ENCODE measurements at places on chromosomes 16 and 17.

DNA sequence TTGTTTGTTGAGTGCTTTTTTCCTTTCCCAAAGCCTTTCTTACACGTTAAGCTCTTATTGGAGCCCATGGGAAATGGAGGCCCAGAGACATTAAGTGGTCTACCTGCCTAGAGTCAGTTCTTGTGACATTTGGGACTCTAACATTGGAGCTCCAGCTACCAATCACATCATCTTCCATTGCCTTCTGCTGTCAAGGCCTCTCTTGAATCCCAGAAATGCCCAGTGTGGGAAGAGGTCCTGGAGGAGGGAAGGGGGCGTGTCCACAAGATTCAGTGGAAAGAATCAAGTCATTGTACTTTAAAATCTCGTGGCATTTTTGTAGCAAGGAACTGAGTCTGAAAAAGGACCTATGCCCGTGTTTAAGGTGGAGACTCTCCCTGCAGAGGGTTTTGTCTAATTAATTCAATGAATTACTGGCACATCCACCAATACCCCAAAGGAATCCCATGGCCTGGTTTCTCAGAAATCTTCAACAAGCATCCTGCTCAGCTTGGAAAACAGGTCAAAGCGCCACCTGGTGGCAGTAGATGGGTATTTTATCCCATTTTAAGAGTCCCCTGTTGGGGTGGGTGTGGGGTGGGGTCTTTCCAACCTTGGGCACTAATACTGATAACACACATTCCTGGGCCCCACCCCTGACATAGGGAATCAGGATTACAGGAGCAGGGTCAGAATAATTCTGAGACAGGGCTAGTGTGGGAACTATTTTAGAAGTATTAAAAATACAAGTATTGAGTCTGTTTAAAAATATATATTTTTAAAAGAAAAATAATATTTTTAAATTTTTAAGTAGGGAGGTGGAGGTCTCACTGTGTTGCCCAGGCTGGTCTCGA, 24.6 kb downstream of the GPT2 start:
- DNase-seq = peak; percentile 59

- DNase-seq = peak; percentile 4
These were observed 491 bp downstream of the TRAP1 start for GRCh38 chr16:3716831-3717234.

DNA sequence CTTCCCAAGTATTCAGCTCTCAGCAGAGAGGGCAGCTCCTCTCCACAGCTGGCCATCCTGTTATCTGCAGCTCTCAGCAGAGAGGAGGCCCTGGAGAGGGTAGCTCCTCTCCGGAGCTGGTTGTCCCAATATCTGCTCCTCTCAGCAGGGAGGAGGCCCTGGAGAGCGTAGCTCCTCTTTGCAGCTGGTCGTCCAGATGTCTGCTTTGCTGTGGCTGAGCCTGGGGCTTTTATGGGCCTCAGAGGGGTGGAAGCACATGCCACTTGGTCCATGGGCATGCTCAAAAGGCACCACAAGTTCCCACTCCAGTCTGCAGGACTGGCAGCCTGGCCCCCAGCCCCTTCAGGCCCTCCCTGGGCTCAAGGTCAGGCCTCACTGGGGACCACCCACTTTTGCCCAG, 314.3 kb downstream of the KCNJ2 start:
- DNase-seq = no peak

DNA sequence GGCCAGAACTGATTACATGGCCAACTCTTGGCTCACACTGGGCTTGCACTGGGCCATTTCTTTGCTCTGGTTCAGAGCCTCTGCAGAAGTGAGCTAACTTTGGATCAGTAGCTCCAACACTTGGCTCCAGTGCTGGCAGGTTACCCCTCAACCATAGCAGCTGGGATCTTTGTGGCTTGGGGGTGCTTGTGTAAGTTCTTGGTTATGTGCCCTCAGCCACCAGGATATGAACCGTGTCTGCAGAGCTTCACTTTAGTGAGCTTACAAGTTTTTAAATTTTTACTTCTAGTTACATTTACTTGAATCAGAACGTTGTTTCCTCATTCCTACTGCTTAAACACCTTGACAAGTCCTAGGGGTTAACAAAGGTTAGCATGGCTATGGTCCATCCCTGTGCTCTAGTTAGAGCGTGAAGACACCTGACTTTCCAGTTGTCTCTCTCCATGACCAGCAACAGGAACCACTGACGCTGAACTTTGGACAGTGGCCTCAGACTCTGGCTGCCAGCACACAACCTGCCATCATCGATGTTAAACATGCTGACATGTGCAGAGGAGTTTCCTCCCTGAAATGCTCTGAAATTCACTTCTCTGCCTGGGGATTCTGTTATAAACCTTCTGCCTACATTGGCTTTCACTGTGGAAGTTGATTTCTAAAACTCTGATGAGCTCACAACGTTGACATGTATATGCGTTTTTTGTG, 4.1 kb downstream of the PDF start:
- DNase-seq = no peak

DNA sequence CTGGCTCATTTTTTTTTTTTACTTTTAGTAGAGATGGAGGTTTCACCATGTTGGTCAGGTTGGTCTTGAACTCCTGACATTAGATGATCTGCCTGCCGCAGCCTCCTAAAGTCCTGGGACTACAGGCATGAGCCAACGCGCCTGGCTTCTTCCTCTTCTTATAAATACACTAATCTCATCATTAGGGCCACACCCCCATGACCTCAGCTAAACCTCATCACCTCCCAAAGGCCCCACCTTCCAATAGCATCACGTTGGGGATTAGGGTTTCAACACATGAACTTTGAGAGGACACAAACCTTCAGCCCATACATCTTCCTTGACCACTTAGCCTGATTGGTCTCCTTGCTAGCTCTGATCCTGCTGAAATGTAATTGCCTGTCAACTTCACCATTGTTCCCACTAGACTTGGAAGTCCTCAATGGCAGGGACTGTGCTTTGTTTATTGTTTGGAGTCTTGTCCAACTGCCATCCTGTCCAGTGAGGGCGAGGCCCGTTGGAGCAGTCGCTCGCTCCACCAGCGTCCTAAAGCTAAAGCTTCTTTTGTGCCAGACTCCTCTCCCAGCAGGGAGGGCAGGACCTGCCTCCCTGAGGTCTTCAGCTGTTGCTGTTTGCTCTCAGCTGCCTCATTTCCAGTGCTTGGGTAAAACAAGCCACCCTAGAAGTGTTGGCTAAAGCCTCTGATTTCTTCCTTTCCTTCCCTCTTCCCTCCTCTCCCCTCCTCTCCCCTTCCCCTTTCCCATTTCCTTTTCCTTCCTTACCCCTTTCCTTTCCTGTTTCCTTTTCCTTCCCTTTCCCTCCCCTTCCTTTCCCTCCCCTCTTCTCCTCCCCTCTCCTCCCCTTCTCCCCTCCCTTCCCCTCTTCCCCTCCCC, 85.3 kb downstream of the HAPSTR1 start:
- no peak for DNase-seq

DNA sequence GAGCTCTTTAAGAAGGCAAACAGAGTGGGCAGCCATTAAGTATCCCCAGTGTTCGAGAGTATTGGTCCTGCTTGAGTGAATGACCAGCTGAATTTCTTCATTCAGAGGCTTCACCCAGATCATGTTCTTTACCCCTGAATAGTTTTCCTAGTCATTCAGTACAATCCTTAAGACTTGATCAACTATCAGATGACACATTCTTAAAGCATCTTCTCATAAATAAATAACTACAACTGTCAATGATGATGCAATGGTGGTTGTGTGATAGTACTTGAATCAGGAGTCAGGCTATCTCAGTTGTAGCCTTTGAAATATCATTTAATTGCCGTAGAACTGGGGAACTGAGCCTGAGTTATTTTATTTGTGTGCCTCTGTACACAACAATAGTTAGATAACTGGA, 416.8 kb upstream of the CCL2 start:
- DNase-seq = no peak

GRCh38 chr17:78414178-78415162, 36.0 kb downstream of the PGS1 start:
- no peak for DNase-seq

DNA sequence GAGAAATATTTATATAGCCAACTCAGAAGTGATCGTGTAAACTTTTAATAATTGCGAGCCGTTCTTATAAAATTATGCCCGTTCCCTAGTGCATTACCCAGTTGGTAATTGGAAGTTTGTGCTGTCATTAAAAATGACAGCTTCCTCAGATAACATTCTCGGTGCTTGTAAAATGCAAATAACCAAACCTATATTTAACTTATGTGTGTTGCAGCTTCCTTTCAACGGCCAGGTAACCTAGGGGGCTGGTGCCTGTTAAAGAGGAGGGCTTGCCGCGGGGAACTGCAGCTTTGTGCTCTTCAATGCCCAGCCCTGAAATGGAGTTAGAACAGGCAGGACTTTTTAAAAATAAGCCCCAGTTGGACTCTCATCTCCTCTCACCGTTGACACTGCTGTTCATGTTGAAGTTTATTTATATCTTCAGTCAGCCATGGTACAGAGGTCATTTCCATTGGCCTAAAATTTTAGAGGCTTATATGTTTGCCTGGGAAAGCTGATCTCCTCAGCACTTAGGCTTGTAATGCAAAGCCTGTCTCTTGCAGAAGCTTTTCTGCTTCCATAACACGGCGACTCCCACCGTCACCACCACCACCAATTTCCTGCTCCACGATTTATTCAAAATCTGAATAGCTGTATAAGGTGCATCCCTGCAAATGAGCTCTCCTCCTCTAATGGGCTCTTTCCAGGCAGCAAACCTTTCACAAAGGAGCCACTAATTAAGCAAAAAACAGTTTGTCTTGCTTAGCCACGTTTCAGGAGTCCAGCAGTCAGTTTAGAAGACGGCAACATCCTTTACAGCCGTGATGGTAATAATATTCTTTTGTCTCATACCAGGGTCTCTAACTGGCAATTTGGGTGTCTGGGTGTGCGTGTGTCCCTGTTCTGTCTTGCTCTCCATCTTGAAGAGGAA, 74.7 kb downstream of the RPA1 start:
- DNase-seq = no peak

GRCh38 chr16:82651921-82652601, 25.3 kb downstream of the CDH13 start:
- DNase-seq = no peak

DNA sequence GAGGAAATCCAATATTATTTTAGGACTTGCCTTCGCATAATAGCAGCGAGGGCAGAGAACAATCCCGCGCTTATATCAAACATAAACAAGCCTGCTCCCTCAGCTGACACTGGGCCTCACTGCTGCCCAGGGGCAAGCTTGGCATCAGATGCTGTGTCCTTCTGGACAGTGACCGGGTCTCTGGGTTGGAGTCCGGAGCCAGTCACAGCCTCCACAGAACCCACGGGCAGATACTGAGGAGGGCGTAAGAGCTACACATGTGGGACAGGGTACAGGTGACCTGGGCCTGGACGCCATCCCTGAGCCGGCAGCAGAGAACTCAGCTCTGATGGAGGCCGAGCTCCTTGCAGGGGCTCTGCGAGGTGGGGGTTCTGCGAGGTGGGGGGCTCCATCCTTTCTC, 14.7 kb upstream of the ZNF469 start:
- no peak for DNase-seq

DNA sequence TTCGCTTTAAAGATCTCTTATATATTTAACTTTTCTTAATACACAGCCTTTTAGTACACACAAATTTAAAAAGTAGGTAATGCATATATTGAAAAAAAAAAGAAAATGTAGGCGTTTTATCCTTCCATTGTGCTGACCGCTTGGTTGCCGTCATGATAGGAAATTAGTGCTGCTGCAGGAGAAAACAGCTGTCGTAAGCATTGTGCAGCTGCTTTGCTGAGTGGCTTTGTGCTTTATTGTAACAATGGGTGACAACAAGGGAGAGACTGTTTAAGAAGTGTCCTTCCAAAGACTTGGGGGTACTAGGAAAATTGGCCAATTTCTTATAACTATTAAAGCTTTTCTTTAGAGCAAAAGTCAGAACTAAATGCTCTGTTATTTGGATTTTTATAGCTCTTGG, 5.0 kb downstream of the HERPUD1 start:
- no peak for DNase-seq

DNA sequence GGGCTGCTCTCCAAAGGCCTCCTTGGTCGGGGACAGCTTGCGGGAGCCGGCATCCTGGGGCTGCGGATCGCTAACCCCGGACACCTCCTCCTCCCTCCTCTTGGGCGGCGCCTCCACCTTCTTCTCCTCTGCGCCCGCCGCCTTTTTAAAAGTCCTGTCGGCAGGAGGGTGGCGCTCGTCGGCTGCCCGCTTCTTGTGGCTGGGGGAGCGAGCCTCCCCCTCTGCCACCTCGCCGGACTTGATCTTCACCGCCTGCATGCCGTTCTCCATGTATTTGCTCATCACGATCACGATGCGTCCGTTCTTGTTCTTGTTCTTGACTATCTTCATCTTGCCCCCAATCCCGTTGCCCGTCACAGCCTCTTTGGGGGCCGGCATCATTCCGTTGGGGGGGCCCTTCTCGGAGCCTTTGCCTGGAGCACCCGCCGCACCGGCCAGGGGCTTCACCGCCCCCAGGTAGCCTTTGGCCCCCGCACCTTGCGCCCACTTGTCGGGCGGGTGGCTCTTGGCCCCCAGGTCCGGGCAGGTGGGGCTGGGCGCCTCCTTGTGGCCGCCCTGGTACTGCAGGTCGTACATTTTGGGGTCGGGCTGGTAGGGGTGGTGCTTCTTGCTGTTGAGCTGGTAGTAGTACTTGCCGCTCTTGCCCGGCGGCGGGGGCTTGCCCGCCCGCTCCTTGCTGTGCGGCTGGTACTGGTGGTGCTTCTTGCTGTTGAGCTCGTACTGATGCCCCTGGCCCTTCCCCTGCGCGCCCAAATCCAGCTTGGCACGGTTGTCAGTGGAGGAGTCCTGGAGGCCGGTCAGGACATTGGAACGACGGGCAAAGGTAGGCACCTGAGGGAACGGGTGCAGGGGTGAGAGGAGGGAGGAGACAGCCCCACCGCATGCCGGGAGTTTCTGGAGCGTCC, 4.4 kb downstream of the CBX4 start:
- DNase-seq = no peak

DNA sequence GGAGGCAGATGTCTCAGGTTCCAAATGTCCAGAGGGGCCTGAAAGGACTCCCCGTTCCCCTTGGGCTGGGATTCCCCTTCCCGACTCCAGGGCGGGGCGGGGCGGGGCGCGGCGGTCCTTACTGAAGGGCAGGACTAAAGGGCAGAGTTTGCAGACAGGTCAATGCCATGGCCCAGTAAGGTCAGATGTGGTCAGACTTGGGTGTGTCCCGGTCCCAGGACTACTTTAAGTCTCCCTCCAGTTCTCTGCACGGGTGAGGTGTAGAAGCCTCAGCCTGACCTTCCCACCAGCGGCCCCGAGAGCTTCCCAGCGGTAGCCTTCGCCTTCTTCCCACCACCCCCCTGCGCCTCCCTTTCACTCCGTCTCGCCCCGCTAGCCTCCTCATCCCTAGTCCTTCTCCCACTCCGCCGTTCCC, 532 bp downstream of the KDM6B start:
- DNase-seq = no peak

- no peak for DNase-seq
These were observed 45.4 kb downstream of the HNF1B start for GRCh38 chr17:37699285-37699973.

DNA sequence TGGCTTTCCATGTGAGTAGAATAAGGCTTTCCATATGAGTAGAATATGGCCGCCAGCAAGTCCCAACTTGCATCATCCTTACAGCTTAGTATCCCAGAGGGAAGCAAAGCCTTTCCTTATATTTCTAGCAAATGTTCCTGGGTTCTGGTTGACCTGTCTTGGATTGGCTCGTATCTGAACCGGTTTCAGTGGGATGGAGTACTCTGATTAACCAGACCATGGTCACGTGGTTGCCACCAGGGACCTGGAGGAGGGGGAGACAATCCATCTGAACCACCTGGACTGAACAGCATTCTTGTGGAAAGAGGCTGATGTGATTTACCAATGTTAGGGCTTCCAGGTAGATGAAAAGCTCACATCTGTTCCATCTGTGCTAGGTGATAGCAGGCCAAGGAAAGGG, 89.0 kb downstream of the SHISA6 start:
- DNase-seq = no peak

- DNase-seq = no peak
These were observed 6.2 kb downstream of the GGA2 start for GRCh38 chr16:23504076-23504452.

All from kidney capillary endothelial cell (primary cell).